ENCODE measurements at places on chromosomes 7 and 10.

- no peak for DNase-seq
These were observed 32.7 kb downstream of the STK17A start for GRCh38 chr7:43615558-43616145.

GRCh38 chr10:127872011-127872761 is 20.6 kb downstream of the CLRN3 start:
- DNase-seq = no peak

DNA sequence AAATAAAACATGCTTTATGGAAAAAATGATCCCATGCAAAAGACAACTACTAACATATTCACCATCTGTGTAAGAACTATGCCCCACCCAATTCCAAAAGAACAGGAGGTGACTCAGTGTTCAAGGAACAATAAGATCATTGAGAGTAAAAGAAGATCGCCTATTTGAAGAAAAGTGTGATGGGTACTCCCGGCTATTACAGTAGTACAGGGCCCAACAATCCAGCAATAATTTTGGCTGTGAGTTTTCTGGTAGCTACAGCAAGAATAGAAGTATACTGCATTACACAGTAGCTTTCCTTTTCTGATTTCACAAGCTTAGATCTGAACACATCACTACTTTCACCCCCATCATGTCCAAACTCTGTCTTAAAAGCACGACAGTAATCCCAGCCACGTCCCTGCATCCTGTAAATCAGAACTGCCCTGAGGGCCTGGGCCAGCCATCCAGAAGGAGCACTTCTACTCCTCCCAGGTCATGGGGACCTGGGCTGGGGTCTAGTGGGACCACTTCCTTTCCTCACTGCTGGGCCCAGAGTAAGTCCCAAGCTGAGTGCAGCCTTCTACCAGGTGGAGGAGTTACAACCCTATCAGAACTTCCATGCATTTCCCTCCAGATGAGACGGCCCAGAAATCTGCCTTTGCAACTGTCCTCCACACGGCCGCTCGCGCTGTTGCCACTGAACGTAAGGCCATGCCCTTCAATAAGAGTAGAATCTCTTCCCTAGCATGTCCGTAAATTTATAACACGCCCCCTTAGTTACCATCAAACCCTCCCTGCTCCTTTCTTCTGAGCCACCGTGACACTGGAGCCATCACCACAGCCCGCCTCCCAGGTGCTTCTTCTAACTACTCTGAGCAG is 7.9 kb downstream of the ESYT2 start:
- no peak for DNase-seq

- DNase-seq = no peak
These were observed 48.9 kb downstream of the SNX10 start for GRCh38 chr7:26340476-26341018.

DNA sequence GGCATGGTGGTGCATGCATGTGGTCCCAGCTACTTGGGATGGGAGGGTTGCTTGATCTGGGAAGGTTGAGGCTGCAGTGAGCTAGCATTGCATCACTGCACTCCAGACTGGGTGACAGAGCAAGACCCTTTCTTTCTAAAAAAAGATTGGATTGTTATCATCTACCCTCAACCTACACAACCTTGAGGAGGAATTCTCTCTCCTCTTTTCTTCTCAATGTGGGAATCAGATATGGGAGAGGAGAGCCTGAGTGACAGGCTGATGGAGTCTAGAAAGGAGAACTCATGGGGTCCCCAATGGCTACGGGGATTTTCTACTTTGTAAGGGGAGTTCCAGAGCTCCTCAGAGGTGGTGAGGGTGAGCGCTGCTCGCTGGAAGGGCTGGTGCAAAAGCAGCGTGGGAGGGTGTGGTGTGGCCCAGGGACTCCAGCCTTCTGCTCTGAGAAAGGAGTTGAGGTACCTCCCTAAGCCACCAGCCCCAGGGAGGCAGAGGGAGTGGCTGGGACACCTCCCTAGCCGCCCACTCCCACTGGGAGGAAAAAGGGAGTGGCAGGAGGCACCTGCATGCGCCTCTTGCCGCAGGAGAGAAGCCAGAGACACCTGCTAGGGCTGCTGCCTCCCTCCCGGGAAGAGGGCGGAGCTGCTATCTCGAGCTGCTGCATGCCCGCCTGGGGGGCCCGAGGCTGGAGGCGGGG is 48.4 kb downstream of the GATA3 start:
- DNase-seq = no peak

- no peak for DNase-seq
These were observed 39.0 kb upstream of the PTPRZ1 start for GRCh38 chr7:121833991-121834390.
